Astrocyte of the cerebellum (primary cell): ENCODE measurements at places on chromosomes 7 and 10.

GRCh38 chr7:130875265-130875741 lies 141.3 kb upstream of the KLF14 start:
- DNase-seq, result no peak

DNA sequence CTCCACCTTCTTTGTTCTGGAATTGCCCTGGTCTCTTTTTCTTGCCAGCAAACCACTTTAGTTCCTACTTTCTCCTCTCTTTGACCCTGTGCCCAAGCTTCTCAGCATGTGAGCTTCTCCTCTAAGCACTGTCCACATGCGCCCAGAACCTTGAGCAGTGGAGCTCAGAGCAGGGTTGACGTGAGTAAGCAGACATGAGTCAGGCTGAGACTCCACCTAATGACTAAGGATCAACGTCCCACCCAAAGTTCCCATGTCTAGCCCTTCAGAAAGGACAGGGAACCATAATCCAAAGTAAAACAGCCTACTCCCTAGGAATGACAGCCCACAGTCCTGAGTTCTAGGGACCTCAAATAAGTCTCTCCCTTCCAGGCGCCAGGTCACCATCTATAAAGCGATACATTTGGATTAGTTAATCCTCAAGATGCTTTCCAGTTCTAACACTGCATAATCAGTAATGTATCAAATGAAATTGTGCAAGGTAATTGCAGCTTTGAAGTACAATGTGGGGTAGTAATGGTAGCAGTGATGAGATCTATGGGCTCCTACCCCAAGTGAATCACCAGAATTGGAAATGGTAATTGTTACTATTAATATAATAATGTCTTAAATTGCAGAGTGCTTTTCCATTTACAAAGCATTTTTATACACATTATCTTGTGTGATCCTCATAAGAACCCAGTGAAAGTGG lies 44.5 kb downstream of the KCNMA1 start:
- DNase-seq, result peak; percentile 43

DNA sequence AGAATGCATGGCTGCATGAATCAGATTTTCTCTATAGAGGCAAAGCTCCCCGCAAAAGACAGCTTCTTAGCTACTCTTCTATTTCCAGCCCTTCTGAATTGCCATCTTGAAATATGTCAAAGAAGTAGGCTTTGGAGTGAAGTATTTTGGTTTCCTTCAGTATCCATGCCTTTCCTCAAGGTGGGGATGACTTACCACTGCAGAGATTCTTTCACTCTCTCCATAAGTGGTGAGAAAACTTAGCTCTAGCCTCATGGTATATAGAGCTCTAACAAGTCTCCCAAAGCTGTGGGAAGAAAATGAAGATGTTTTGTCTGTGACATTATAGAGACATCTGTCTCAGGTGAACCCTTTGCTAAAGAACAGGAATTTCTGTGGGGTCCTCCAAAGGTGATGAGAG lies 89.6 kb upstream of the ITGB1 start:
- DNase-seq, result no peak

- no peak for DNase-seq
Observed at GRCh38 chr10:26326851-26327250, 110.3 kb downstream of the GAD2 start.

GRCh38 chr7:136251826-136252225 lies 274.7 kb upstream of the MTPN start:
- DNase-seq, result no peak

- DNase-seq, result no peak
Observed at GRCh38 chr7:387132-388022, 97.4 kb downstream of the FOXL3 start.

GRCh38 chr10:15627617-15628196 lies 92.0 kb downstream of the ITGA8 start:
- DNase-seq, result no peak

DNA sequence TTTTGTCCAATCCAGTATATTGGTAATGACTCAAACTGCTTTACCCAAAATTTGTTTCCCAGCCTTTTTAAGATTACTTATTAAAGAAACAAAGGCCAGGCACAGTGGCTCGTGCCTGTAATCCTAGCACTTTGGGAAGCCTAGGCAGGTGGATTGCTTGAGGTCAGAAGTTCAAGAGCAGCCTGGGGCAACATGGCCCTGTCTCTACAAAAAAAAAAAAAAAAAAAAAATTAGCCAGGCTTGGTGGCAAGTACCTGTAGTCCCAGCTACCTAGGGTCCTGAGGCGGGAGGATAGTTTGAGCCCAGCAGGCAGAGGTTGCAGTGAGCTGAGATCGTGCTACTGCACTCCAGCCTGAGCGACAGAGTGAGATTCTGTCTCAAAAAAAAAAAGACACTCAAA lies 7.0 kb upstream of the ARHGAP12 start:
- no peak for DNase-seq

DNA sequence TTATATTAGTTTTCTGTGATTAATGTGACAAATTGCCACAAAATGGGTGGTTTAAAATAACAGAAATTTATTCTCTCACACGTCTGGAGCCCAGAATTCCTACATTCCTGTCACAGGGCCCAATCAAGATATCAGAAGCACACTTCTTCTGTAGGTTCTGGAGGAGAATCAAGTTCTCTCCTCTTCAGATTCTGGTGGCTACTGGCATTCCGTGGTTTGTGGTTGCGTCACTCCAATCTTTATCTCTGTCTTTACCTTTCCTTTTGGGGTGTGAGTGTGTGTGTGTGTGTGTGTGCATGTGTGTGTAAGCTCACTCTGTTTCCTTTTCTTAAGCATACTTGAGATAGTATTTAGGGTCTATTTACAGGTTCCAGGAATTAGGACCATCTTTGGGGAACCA lies 115.5 kb upstream of the DKK1 start:
- no peak for DNase-seq

DNA sequence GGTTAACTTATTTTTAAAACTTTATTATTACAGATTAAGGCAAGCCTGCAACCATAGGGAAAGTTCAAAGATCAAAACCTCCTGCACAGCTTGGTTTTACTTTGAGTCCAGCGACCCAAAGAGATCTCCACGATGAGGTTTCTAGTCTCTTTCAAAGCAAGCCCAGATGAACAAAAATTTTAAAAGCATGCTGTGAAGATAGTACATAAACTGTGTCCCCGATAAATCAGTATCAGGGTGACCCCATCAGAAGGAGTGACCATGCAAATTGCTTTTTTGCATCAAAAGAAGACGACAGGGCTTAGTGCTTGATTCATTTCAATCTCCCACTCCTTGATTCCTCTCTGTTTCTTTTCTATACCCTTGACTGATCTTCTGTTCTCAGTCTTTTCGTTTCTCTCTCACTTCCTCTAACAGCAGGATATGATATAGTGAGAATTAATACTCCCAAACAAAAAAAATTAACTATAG lies 16.0 kb upstream of the DNTT start:
- DNase-seq, result no peak

DNA sequence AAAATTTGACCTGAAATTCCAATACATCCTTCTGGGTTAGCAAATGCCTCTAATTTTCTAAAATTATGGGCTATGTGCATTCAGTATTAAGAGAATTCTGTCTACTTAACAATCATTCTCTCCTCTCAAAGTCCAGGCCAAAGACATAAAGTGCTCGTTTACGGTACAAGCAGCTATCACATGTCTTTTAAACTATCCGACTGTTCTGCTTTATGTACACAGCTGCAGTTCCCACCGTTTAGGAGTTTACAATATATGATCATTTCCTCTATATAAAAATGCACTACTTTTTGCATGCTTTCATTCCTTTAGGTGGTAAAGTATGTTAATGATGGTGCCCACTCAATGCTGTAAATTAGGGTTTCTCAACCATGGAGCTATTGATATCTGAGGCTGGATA lies 34.0 kb downstream of the CDK6 start:
- DNase-seq, result no peak

GRCh38 chr7:78792006-78792405 lies 661.5 kb downstream of the MAGI2 start:
- no peak for DNase-seq

DNA sequence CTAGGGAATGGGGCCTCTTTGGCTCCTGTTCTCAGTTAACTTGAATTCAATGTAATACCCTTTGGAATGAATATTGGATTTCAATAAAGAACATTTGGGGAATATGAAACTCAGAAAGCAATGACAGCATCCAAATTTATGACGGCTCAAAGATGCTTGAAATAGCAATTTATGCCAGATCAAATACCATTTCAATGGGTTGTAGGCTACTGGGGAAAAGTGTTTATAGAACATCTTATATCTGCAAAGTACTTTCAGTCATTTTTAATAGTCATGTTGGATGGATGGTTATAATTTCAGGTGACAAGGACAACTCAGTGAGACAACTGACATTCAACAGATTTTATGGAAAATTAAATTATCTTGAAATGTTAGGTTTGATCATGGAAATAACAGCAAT lies 772.7 kb downstream of the PHTF2 start:
- DNase-seq, result no peak

DNA sequence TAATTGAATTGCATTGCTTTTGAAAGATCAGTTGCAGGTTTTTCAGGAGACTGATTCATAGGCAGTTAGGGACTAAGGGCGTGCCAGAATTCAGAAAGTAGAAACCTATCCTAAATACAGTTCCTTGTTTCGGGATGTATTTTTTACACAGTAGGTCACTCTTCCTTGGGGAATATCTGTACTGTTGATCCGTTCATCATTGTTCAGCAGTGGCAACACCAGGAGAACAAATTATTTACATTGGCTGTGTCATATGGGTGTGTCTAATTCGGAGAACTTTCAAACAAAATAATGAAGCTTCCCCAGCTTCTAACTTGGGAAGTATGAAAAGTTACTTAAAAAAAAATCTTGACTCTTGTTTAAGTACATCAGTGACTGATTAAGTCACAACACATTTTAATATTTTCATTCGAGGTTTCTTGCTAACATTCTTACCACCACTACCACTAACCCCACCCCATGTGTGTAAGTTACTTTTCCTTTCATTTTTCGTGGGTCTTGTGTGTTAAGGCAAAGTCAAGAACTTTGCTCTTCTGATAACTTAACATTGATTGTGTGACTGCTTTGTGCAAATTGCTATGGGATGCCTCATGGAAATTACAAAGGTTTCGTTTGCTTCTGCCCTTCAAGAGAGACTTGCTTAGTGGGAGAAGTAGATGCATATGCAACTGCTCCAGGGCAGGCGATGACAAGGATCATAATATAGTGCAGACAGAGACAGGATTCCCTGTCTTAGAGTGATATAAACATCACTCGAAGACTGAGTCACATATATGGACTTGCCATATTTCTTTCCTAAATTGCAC lies 43.8 kb upstream of the RPA3 start:
- DNase-seq, result no peak

- no peak for DNase-seq
Observed at GRCh38 chr10:3873728-3874461, 88.9 kb upstream of the KLF6 start.

DNA sequence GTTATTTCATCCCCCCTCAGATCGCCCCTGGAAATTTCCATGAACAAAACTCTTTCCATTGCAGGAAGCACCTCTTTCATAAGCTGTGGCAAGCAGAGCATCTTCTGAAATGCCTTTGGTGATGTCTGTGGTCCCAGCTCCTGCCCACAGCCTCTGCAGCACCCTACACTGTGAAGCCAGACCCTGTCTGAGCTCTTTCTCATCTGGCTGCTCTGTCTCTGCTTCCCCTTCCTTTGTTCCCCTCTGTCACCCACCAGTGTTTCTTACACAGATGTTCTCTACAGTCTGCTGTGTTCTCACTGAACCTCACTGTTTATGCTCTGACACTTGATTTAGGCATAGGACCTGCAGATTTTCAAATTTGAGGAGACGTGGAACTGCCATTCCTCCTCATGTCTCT lies 1.9 kb upstream of the TAS2R39 start:
- DNase-seq, result no peak

DNA sequence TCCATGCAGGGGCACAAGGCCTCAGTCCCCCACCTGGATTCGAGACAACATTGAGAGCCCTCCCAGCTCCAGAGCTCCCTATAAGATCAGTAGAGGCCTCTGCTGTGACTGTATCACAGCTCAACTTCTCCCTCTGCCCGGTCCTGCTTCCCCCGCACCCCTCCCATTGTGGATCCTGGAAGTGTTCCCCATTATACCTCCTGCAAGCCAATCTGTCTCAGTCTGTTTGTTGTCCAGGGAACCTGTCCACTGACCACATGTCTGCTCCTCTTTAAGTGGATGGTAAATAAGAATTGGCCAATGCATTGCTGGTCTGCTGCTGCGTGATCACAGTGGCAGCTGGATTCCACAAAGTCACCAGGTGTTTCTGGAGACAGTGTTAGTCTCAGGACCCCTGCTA lies 259.7 kb upstream of the HABP2 start:
- DNase-seq, result no peak

- no peak for DNase-seq
Observed at GRCh38 chr10:128102480-128103228, 23.6 kb downstream of the MKI67 start.

DNA sequence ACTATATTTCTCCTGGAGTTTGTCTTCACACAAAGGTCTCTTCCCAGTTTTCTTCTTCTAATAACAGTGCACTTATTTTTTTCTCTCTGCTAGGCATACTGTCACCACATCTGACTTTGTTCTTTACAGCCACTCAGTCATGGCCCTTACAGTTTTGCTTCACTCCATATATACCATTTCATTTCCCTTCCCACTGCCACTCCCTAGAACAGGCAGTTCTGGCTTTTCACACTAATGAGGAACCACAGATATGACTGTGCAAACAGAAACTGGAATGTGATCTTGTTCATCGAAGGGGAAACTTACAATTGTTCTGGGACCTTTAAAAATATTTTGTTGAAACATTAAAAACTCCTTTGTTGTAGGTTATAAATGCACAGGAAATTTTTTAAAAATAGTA lies 67.3 kb downstream of the EPDR1 start:
- DNase-seq, result peak; percentile 62

GRCh38 chr10:60706146-60706545 lies 72.1 kb upstream of the CDK1 start:
- no peak for DNase-seq

GRCh38 chr7:24755541-24756407 lies 1.5 kb downstream of the GSDME start:
- no peak for DNase-seq

DNA sequence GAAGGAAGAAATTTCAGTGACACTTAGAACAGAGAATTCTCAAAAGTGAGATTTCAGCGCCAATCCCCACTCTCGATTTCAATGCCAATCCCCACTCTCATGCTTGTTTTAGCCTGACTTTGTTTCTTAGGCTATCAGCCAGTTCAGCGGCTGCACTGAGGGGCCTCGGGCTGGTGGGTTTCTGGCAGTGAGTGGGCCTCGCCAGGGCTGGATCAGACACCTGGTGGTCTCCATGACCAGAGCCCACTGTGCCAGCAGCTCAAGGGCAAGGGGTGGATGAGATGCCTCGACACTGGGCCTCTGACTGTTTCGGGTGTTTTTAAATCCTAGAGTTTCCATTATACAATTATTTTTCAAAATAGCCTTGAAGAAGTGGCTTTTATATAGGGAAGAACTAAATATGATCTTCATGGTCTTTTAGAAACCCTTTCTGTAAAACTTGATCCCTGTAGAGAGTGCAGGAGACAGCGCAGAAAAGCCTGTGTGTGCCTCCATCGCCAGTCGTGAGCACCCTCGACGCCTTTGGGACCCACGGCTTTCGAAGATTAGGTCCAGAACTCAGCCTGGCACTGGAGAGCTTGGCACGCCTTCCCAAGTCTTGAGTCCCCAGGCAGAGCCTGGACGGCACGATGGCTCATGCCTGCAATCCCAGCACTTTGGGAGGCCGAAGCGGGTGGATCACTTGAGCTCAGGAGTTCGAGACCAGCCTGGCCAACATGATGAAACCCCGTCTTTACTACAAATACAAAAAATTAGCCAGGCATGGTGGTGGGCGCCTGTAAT lies 76.2 kb downstream of the INPP5A start:
- no peak for DNase-seq

- no peak for DNase-seq
Observed at GRCh38 chr10:88984525-88984924, 6.1 kb upstream of the FAS start.
